ENCODE measurements at places on chromosomes 2 and 18. TPM values are rescaled to one million over a fixed set of nuclear protein-coding genes. Genes with fewer than 3 reads are reported as not detected.

GRCh38 chr2:10073706-10074105 lies 6.5 kb downstream of the CYS1 start:
- DNase-seq = no peak

C2orf66 gene
- polyA plus RNA-seq = 0.23 TPM

OR6B2 gene
- not detected for polyA plus RNA-seq

DNA sequence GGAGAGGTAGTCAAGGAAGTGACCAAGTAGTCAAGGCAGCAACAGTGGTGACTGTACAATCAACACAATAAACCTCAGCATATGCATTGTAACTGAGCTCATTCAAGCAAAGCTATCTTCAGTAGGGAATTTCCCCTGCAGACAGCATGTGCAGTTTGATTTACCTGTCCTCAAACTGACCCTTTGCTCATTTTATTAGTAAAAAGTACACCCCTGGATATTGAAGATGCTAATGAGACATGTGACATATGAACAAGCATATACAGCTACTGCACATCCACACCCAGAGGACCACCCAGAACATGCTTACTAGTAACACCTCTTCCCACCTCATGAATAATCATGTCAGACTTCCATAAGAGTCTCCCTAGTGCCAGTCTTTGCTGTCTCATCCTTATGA lies 15.4 kb downstream of the C2orf81 start:
- DNase-seq = no peak

DNA sequence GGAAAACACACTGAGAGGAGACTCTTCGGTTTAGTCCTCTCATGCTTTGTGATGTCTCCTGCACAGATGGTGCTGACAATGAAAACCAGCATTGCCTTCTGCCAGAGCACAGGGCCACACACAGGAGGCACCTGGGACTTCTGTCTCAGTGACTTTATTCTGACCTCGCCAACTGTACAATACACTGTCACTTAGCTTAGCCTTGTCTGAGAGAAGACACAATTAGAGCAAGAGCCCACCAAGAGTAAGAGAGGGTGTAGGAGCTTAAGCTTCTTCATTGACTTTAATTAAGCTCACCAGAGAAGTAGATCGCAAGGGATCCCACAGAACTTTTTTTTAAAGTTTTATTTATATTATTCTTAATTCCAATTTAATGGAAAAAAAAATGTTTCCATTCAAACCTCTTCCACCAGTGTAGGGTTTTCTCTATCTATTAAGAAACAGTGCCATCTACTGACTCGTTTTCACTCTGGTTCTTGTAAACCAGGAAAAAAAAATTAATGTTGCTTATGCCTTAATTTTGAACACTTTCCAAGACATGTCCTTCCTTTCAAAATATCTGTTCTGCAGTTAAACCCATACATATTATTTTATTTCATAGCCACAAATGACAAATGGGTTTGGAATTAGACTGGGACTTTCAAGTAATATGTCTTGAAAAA lies 42.4 kb upstream of the DDX18 start:
- no peak for DNase-seq

GRCh38 chr18:73980289-73980979 lies 167.2 kb downstream of the FBXO15 start:
- no peak for DNase-seq

- no peak for DNase-seq
These were observed 103.6 kb upstream of the AGAP1 start for GRCh38 chr2:235390108-235390815.

GRCh38 chr2:157838442-157839161 lies 37.5 kb downstream of the ACVR1 start:
- no peak for DNase-seq

GRCh38 chr2:164538240-164538866 lies 82.9 kb downstream of the GRB14 start:
- DNase-seq = no peak

GRCh38 chr2:139155991-139156390 lies 375.8 kb upstream of the NXPH2 start:
- no peak for DNase-seq

GRCh38 chr2:130289780-130290179 lies 52.9 kb upstream of the IMP4 start:
- no peak for DNase-seq

DNA sequence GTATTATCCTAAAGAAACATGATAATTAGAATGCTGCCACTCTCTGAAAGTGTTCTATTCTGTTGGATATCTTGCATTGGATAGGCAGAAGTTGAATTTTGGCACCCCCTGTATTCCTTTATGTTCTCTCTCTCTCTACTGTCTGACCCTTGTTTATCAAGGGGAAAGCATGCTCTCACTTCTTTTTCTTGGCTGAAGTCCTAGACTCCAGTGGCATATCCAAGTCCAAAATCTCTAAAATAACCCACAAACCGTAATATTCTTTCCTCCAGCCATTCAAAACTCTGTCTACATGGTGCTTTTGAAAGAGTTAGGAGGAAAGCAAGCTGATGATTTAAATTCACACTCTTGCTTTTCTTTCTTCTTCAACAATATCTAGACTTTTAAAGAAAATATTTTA lies 669.7 kb downstream of the TDRD15 start:
- no peak for DNase-seq

ABCG8 gene
- polyA plus RNA-seq = not detected

DNA sequence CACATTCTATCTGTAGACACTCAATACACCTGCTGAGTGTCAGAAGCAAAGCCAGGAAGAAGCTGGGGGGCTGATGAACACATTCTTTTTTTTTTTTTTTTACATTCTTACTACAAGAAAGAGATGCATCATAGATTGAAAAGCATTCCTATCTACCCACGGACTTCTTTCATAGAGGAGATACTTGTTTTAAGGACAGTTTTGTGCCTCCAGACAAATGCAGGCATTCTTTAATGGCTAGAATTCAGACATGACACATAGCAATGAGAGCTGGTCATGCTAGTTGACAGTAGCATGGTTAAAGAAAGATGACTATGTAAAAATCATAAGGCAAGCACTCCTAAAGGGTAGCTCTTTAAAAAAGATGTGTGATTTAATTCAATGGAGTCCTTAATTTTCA lies 110.2 kb downstream of the EPHA4 start:
- DNase-seq = peak; percentile 70

- no peak for DNase-seq
These were observed 533.0 kb downstream of the TMX3 start for GRCh38 chr18:68181956-68182355.

DNA sequence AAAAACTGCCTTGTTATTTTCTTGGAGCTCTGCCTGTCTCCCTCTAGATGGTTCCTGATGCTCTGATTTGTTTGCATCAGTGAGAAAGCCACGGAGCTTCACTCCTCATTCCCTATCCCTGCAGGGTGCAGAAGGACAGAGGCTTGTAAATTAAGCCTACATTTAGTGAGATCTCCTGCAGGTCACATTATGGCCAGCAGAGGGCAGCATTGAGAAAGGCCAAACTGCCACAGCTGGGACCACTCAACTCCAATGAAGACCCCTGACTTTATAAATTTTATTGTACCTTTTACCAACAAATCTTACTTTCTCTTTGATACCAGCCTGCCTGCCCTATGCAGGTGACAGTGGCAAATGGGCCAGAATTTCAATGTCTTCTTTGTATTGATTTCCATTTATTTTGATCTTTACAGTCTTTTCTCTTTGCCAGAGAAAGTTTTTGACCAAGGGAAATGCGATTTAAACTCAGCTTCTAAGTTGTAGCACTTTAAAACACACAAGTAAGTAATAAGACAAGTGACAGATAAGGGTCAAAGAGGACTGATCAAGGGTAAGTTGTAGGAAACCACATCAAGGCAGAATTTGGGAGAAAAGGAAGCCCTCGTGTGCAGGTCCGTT lies 1029.1 kb upstream of the KLHL29 start:
- DNase-seq = no peak

B4GALT6 gene
- polyA plus RNA-seq = 0.26 TPM

- DNase-seq = no peak
These were observed 5.4 kb downstream of the SPR start for GRCh38 chr2:72892506-72893173.

DNA sequence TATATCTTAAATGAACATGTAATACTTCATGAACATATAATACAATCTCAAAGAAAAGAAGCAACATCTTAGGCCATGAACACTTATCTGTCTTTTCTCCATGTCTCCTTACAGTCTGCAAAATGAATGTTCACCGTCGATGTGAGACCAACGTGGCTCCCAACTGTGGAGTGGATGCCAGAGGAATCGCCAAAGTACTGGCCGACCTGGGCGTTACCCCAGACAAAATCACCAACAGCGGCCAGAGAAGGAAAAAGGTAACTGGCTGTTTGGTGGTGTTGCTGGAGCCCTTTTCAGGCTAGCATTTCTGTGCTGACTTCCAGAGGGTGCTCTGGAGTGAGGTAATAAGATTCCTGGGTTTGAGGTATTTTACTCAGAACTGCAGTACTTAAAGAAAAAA lies 295.9 kb upstream of the EPAS1 start:
- DNase-seq = no peak

SNORC gene
- 0.25 TPM for polyA plus RNA-seq

CCNT2 gene
- 9.1 TPM for polyA plus RNA-seq

DNA sequence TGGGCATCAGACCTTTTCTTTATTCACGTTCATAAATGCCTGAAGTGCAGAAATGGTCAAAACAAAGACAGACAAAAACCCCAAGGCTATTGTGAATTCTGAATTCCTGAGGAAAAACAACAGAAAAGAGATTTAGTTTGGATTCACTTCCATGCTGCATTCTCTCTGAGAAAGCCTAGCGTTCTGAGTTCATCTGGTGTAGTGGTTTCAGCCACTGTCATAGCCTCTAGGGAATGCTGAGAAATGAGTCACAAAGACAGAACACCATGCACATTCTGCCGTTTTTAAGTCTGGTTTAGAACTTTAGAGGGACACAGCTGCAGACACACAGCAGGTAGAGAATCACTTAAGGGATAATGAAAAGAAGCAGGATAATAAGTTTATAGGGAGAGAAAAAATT lies 93.8 kb downstream of the LRP1B start:
- DNase-seq = peak; percentile 20

GRCh38 chr2:1854729-1855547 lies 110.6 kb upstream of the PXDN start:
- DNase-seq = no peak

DNA sequence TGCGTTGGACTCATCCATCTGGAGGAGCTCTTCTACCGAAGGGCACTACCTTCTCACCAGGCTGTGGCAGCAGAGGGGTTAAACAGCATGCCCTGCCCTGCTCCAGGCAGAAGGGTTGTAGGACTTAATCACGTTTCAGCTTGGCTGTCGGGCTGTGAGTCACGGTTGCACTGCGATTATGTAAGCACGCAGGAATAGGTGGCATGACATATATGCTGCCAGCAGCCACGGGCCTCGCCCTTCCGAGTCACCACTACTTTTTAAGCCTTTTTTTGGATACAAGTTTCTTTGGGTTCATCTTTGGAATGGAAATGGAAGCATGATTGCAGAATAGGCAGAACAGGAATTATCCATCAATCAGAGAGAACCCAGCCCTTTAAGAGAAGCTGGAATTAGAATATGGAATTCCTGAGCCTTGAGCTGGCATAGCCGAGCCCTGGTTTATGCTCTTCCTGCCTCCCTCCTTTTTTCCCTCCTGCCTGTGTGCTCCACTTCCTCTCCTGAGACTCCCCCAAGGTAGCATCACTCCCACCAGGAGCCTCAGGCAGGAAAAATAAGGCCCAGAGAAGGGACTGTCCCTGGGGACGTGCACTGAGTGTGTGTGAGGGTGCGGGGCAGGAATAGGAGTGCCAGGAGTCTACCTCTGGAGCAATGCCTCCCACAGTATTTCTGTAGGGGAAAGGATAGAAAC lies 86.8 kb downstream of the SEMA4F start:
- DNase-seq = peak; percentile 95

PSD4 gene
- polyA plus RNA-seq = 0.93 TPM

DNA sequence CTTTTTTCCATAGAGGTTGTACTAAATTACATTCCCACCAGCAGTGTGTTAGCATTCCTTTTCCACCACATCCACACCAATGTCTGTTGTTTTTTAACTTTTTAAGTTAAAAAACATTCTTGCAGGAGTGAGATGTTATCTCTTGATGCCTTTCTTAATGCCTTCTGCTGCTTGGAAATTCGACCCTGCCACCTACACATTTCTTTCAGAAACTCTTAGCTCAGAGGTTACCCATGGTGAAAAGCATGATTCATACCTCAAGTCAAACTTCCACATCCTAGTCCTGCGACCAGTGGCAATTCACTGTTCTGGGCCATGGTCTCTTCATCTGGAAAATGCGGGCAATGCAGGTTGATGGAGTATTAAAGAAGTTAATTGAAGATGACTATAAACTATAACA lies 12.7 kb upstream of the HNMT start:
- peak; percentile 36 for DNase-seq

SPATA3 gene
- not detected for polyA plus RNA-seq

DNA sequence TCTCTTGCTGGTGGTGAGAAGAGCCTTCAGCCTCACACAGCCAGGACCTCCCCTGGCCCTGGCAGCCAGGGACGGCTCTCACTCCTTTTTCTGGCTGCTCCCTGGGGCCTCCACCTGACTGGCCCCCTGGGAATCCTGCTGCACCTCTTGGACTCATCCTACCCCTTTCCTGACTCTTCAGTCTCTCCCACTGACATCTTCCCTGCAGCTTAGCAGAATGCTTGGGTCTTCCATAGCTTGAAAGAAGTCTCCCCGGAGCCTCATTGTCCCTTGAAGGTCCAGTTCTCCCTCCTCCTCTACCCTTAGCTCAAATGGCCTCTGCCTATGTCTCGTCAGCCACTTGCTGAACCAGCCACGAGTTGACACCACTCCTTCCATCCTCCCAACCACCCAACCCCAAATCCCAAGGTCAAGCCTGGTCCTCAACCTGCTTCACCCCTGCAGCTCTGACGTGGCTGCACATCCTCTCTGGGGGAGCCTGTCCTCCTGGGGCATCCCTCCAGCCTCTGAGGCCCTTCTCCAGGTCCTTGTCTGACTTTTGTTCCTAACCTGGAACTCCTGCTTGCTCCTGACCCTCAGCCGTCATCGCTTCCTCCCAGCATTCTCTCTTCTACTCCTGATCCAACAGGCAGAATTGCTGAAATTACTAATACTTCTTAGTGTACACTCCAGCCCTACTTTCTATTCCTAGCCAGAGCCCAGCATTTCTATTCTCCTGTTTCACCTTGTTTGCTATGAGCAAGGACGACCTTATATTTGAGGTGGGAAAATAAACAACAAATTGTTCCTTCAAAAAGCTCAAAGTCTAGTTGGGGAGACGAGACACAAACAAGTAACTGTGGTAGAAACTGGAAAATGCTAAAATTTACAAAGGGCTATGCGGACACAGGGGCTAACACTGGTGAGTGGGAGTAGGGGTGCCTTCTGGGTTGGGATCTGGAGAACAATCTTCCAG lies 68.7 kb upstream of the MGAT4A start:
- no peak for DNase-seq

GRCh38 chr2:110873056-110873502 lies 140.7 kb downstream of the ACOXL start:
- DNase-seq = no peak

GRCh38 chr2:234939576-234939975 lies 12.2 kb upstream of the SH3BP4 start:
- DNase-seq = no peak

All from BJ (cell line).